Stimulated activated CD8-positive, alpha-beta memory T cell treated with anti-CD3 and anti-CD28 coated beads, Interleukin-4, amount 100 ng/mL, for 1 hour (primary cell): ENCODE measurements at places on chromosomes 7 and 10.

DNA sequence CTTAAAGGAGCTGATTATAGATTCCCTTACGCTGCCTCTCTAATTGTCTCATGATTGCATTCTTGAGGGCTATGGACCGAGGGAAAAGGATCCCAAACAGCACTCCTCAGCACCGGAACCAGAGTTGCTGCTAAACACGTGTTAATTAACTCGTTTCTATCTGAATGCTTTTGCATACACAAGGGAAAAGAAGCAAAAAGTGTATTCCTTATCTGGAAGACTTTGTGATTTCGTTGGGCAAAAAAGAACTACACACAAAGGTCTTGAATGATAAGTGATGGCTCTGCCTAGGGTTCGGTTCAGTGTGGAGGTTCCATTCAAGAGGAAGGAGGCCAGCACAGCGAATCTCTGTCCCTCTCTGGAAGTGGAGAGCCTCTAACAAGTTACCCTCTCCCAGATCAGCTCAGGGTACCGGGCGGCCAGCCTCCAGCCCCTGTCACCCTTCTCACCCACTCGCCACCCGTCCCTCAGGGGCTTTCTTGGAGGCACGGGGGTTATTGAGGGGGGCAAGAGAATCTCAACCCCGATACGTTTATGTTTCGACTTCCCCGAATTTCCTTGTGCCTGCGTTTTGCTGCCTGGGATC is 515 bp upstream of the SLC4A2 start:
- no peak for DNase-seq

DNA sequence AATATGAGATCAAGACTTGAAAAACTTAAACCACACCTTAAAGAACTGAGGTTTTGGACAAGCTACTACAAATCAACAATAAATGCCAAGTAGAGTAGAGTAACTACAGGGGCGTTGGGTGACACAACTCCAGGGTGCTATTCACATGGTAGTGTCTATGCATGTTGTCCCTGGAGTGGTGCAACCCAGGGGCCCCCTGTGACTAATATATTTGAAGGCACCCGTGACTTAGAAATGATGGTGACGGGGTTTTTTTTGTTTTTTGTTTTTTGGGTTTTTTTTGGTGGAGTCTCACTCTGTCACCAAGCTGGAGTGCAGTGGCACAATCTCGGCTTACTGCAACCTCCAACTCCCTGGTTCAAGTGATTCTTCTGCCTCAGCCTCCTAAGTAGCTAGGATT is 106.9 kb downstream of the FAM107B start:
- DNase-seq = no peak

DNA sequence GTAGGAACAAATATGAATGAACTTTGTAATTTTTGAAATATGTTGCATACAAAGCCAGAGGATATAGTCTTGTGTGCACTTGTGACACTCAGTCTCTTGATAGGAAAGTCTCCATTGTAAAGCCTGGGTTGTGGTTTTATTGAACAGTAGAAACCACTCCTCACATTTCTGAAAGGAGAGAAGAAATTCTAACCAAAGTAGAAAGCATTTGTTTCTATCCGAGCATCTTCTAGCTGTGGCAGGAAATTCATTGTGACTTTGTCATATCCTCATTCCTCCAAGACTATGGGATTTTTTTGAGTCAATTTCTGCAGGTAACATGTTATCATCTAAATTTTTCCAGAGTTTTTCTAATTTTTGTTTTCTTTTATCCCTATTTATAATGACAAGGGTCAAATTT is 55.5 kb upstream of the NCF1 start:
- no peak for DNase-seq

GRCh38 chr7:23020742-23021401 is 6.9 kb upstream of the HYCC1 start:
- no peak for DNase-seq

GRCh38 chr7:75531359-75531821 is 39.3 kb downstream of the SPDYE5 start:
- DNase-seq = no peak

DNA sequence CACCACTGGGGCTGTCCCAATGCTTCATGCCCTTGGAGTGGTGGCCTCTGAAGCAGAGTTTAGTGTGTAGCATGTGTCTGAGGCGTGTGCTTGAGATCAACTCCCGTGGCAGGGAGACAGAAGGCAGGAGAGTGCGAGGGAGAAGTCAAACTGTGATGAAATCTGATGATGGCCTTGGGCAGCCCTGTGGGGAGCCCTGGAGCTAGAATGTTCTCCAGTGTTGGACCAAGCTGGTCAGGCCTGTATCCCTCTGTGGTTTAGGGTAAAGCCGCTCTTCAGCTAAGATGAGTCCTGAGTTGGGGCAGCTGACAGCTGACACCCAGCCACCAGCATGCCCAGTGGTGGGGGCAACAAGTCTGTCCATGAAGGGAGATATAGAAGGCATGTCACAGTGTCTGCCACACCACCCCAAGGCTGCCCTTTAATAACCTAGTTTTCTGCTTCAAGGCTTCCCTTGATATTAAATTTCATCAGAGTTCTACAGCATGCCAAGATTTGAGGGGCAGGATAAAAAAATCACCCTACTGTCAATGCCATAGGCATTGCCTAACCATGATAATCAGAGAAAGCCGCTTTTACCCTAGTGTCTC is 170.5 kb upstream of the SVIL start:
- DNase-seq = no peak

DNA sequence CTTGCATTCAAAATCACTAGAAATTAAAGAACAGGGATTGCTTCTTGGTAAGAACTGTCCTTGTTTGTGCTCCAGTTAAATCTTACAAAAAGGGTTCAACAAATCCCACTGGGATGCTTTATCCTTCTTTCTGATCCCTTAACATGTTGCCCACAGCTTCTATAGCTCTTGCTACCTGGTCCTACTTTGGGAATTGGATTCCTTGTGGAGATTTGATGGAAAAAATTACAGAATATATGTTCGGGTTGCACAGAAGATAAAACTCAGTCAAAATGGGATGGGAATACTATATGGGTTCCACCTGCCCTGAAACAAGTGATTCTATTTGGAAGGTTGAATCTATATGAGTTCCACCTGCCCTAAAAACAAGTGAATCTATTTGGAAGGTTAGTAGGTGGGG is at the start of gene OR2A25:
OR2A25 (plus strand) TSS at position 301 of the 400 bp plus-strand sequence. CDS start 4,409 bp downstream, outside the sequence.
- DNase-seq = no peak

GRCh38 chr7:101241015-101241363 is 3.4 kb upstream of the CLDN15 start:
- no peak for DNase-seq

GRCh38 chr10:93462881-93463280 is 19.3 kb downstream of the MYOF start:
- DNase-seq = no peak

DNA sequence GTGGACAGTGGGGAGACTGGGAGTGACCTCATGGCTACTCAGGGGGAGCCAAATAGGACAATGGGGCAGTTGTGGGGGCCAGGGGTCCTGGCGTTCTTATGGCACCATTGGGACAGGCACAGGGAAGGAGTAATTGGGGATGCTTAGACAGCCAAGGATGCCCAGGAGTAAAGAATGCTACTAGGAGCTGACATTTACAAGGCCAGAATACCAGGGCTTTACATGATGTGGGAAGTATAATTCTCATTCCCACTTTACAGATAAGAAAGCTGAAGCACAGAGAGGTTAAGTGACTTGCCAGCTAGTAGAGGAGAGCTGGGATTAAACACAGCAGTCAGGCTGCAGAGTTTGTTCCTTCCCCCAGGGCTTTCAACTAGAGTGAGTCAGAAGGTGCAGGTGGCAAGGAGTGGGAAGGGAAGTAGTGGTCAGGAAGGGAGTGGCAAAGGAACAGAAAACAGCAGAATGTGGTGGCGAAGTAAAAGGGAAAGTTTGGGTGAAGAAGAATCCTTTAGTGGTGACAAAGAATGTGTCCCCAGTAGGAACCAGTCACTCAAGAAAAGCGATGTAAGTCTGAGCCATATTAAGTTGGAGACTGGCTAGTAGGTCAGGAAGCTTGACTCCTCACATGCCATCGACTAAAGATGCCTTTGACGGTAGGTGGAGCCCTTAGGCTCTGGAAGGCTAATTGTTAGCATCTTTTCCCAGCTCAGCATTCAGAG is 32.8 kb downstream of the CPVL start:
- no peak for DNase-seq

GRCh38 chr10:123135415-123136141 is at the start of gene HMX3:
TSS of gene HMX3 (plus strand) at chr10:123135970. CDS start at chr10:123136051, 81 bp downstream.
- DNase-seq = no peak

DNA sequence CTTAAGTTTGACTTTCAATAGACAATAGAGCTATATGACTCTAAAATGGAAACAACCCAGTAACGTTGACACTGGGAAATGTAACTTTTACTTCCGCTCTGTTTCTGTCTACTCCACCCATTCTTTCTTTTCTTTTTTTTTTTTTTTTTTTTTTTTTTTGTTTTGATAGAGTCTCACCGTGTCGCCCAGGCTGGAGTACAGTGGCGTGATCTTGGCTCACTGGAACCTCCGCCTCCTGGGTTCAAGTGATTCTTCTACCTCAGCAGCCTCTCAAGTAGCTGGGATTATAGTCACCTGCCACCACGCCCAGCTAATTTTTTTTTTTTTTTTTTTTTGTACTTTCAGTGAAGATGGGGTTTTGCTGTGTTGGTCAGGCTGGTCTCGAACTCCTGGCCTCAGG is 13.9 kb downstream of the PRSS2 start:
- DNase-seq = no peak

DNA sequence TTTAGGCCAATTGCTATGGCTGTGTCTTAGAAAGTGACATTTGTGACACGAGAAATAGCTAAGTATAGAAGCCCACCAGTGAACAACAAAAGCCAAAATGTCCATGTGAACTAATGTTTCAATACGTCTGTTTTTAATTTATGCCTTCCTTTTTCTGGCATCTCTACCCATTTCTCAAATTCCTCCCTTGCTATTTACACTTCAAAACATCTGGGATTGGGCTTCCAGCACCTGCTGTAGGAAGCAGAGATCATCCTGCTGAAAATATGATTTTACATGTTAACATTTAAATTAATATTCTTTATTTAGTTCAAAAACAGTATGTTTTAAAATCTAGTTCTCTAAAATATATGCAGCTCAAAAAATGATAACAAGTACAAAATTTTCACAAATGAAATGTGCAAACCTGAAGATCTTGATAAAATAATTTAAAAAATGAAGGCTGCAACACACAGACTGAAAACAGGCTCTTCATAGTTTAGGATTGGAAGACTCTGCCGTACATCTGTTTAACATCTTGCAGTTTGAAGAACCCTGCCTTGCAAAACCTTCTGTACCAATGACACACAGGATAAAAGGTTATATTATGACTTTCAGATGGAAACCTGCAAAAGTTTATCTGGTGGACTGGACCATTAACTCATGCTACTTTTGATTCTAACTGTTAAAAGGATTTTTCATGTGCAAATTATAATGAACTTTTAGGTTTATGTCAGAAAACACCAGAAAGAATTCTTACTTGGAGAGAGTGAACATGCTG is 408.4 kb downstream of the SUGCT start:
- no peak for DNase-seq

DNA sequence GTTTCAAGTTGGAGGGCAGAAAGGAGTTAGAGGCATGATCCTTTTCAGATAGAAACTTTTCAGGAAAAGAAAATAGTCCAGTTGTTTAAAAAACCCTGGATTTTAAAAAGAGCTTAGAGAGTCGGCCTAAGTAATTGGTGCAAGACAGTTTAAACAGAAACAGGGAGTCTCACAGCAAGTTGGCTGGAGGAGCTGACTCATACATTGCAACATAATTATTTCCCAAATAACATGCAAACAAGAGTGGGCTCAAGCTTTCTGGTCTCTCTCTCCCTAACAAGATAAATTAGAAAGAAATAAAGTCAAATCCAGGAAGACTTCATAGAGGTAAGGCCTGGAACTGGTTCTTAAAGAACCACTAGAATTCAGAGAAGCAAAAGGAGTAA is 100.3 kb upstream of the AGBL3 start:
- no peak for DNase-seq

GRCh38 chr7:45884136-45884535 is 4.2 kb upstream of the IGFBP1 start:
- no peak for DNase-seq

DNA sequence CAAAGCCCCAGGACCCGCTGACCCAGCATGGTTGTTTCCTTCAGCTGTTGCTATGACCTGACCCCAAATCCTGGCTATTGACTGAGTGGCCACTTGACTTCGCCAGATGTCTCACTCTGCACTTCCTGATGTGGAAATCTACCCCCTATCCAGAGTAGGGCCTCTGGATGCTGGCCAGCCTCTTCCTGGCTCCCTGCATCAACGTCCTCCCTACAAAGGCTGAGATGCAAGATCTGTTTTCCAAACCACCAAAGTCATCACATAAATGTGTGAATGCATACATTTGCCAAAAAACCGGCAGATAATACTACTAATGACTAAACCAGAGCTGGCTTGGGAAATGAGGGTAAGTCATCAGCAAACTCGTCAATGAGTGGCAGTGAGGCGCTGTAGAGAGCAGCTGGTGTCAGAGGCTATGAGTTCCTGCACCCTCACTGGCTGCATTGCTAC is 70.4 kb downstream of the PYROXD2 start:
- DNase-seq = no peak

DNA sequence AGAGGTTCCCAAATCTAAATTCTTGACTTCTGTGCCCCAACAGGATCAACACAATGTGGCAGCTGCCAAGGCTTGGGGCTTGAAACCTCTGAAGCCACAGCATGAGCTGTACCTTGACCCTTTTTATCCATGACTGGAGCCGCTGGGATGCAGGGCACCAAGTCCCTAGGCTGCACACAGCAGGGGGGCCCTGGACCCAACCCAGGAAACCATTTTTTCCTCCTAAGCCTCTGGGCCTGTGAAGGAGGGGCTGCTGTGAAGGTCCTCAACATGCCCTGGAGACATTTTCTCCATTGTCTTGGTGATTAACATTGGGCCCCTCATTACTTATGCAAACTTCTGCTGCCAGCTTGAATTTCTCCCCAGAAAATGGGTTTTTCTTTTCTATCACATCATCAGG is 72.6 kb downstream of the FOXP2 start:
- DNase-seq = no peak

GRCh38 chr10:67553254-67553653 is 142.7 kb downstream of the CTNNA3 start:
- DNase-seq = no peak

DNA sequence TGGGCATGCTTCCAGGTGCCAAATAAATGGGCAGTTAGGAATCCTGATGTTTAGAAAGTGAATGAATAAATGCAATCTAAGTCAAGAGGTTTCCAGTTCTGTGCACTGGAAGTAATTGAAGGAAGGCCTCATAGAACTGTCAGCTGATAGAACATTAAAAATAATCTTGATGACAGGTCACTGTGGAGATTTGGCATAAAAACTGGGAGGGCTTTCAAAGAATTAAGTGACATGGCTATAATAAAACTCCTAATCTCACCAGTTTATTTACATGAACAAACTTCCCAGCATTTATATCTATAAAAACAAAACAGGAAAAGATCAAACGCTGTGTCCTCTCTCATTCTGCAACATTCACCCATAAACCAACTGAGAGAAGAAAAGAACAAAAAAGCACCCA is 170.5 kb downstream of the SLIT1 start:
- no peak for DNase-seq

- DNase-seq = no peak
Measured at GRCh38 chr10:81909453-81909852, 34.5 kb downstream of the NRG3 start.

- DNase-seq = no peak
Measured at GRCh38 chr7:28773423-28774145, 184.5 kb downstream of the TRIL start.

- no peak for DNase-seq
Measured at GRCh38 chr7:155459700-155460461, 2.0 kb downstream of the EN2 start.

- no peak for DNase-seq
Measured at GRCh38 chr7:90560730-90561129, 35.4 kb upstream of the CDK14 start.
